Esophagus squamous epithelium (tissue), 5 donors: ENCODE measurements at places on chromosomes 7 and 10. TPM values are rescaled to one million over a fixed set of nuclear protein-coding genes. Genes with fewer than 3 reads are reported as not detected.

- no peak overlapping the region for H3K4me3 ChIP-seq
- no peaks in the 10 kb centered on the region for H3K4me1 ChIP-seq
- no peak overlapping the region for H3K27ac ChIP-seq
- no peaks in the 10 kb centered on the region for H3K36me3 ChIP-seq
Measured at GRCh38 chr10:18501198-18501597, 150.2 kb downstream of the NSUN6 start.

Gene NPM3
- 64.8 TPM for total RNA-seq

DNA sequence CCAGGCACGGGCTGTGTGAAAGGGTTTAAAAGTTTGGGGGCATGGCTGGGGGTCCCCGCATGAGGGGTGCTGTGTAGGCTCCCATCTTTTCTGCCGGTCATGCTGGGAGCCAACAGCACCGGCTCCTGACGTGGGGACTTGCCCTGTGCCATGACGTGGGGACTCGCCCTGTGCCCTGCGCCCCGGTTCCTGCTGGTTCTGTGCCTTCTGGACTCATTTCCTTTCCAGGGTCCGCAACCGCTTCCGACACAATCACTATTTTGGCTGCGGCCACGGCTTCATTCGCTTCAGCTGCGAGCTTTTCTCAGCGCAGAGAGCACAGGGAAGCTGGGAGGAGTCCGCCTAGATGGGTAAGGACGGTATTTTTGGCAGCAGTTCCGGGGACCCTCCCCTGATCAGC is 7.6 kb upstream of the GIMAP8 start:
- H3K27ac ChIP-seq, result no peak overlapping the region
- H3K27me3 ChIP-seq, result no peaks in the 10 kb centered on the region
- H3K36me3 ChIP-seq, result no peaks in the 10 kb centered on the region
- H3K4me1 ChIP-seq, result no peaks in the 10 kb centered on the region
- DNase-seq, result no peak

GRCh38 chr7:15686295-15686956 is at the start of gene MEOX2:
TSS of gene MEOX2 (minus strand) at chr7:15686683. CDS start at chr7:15686402, 281 bp downstream.
- H3K27me3 ChIP-seq, result peaks cover 52% of the 10 kb centered on the region
- peak within 1 kb of the TSS; percentile 52 for H3K4me3 ChIP-seq
- no peak for DNase-seq
- H3K36me3 ChIP-seq, result no peaks in the 10 kb centered on the region

Gene KIN
- 5.3 TPM for total RNA-seq

DNA sequence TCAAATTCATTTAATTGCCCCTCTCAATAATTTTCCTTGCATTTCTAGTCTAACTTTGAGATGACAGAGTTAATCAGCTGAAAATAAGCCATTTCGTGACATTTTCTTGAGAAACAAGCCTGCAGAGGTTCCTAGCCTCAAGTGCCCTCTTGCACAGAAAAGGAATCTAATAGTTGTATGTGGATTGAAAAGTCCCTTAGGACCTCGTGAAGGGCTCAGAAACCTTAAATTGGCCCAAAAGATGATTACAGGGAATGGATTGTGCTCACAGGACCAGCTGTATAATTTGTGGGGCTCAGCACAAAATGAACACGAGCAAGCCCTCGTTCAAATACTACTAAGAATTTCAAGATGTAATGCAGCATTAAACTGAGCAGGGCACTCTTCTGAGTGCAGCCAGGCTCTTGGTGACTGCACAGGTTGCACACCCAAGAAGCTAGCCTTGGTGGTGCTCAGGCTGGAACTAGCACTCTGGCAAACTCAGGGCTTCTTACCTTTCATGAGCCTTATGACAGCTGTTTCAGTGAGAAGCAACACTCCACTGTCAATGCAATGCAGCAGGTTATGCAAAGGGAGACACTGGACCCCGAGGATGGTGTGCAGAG is 102.2 kb downstream of the GSAP start:
- no peaks in the 10 kb centered on the region for H3K36me3 ChIP-seq
- H3K27ac ChIP-seq, result no peak overlapping the region
- H3K27me3 ChIP-seq, result no peaks in the 10 kb centered on the region
- peaks cover 68% of the 10 kb centered on the region for H3K4me1 ChIP-seq

GRCh38 chr7:45434167-45434784 is 139.9 kb upstream of the ADCY1 start:
- no peak overlapping the region for H3K27ac ChIP-seq
- H3K4me1 ChIP-seq, result no peaks in the 10 kb centered on the region
- no peaks in the 10 kb centered on the region for H3K36me3 ChIP-seq
- H3K27me3 ChIP-seq, result no peaks in the 10 kb centered on the region

- no peak for DNase-seq
- no peak overlapping the region for H3K27ac ChIP-seq
- H3K36me3 ChIP-seq, result no peaks in the 10 kb centered on the region
- H3K27me3 ChIP-seq, result no peaks in the 10 kb centered on the region
Measured at GRCh38 chr7:138440460-138440859, 19.6 kb upstream of the TRIM24 start.

DNA sequence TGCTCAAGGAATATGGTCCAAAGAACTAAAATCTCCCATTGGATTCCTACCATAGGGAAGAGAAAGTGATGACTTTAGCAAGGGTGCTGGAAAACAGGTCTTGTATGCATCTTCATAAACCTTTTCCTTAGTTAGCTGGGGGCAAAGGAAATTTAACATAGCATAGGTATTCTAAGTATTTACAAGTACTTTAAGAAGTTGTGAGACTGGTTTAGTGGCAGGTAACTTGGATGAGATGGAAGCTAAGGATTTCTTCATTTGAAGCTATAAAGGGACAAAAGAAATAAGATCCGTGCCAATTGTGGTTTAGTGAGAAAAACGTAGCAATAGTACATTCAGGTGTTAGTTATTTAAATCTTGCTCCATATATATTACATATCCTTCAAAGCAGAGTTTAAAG is 183.4 kb upstream of the TCF7L2 start:
- H3K27ac ChIP-seq, result no peak overlapping the region
- H3K27me3 ChIP-seq, result no peaks in the 10 kb centered on the region
- peaks cover 5% of the 10 kb centered on the region for H3K4me1 ChIP-seq
- no peak overlapping the region for H3K4me3 ChIP-seq
- no peaks in the 10 kb centered on the region for H3K36me3 ChIP-seq

DNA sequence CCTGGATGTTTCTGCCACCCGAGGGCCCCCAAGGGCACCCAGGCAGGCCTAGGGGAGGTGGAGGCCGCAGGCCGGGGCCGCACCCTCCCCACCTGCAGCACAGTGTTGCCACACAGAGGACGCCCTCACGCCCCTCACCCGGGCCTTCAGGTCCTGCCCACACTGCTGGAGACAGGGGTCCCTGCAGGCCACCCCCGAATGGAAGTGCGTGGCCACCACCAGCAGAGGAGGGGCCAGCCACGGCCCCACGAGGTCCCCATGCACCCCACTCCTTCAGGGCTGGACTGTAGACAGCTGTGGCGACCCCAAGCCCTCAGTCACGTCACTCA is 35.4 kb downstream of the ADAP1 start:
- no peaks in the 10 kb centered on the region for H3K27me3 ChIP-seq
- peaks cover 5% of the 10 kb centered on the region for H3K36me3 ChIP-seq
- peaks cover 13% of the 10 kb centered on the region for H3K4me1 ChIP-seq

Gene FAM237B
- total RNA-seq, result not detected

Gene RBP3
- not detected for total RNA-seq

- no peaks in the 10 kb centered on the region for H3K36me3 ChIP-seq
- no peak for DNase-seq
- peaks cover 25% of the 10 kb centered on the region for H3K4me1 ChIP-seq
Measured at GRCh38 chr7:135759532-135759931, 10.9 kb upstream of the FAM180A start.

DNA sequence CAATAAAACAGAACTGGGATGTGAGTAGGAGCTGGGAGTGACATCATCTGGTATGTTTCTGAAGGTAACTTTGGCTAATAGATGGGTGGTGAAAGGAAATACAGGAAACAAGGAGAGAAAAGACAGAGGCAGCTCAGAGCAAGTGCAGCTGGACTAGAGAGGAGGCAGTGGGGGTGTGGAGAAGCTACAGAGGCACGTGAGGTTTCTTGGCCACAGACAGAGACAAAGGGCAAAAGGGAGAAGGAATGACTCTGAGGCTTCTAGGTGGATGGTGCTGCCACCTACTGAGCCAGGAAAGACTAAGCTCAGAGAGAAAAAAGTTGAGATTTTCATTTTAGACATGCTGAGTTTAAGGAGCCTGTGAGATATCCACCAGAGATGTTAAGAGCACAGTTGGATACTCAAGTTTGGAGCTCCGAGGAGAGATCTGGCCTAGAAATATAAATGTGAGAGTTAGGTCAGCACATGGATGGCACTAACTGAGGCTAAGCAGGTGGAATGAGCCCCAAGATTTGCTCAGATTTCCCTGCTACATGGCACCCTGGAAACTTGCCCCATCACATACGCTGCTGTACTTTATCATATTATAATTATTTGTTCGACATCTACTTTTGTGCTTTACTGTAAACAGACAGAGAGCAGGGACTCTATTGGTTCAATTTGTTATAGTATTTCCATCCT is 293.0 kb upstream of the IMMP2L start:
- H3K4me1 ChIP-seq, result no peaks in the 10 kb centered on the region
- DNase-seq, result no peak
- no peak overlapping the region for H3K27ac ChIP-seq

DNA sequence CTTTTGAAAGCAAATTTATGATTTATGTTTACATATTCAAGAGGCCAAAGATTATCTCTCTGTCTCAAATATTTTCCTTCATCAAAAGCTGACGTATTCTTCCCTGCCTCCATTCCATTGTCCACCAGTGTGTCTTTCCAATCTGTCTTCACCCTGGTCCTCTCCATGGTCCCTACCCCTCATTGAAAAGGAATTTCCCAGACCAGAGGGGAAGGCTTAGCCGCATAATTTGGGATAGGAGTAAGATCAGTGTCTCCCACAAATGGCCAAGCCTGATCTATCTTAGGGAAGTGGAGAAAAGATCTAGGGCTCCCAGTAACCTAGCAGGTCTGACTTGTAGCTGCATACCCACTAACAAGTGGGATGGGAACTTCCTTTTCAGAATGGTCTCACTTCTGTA is 46.3 kb upstream of the ZNF800 start:
- no peaks in the 10 kb centered on the region for H3K27me3 ChIP-seq
- H3K27ac ChIP-seq, result no peak overlapping the region
- H3K4me3 ChIP-seq, result no peak overlapping the region
- DNase-seq, result no peak

Gene CASD1
- 2.3 TPM for total RNA-seq

- DNase-seq, result no peak
- H3K27ac ChIP-seq, result no peak overlapping the region
- no peak overlapping the region for H3K4me3 ChIP-seq
- no peaks in the 10 kb centered on the region for H3K4me1 ChIP-seq
- no peaks in the 10 kb centered on the region for H3K36me3 ChIP-seq
- H3K27me3 ChIP-seq, result no peaks in the 10 kb centered on the region
Measured at GRCh38 chr7:147571436-147572185, 1019.0 kb upstream of the C7orf33 start.

DNA sequence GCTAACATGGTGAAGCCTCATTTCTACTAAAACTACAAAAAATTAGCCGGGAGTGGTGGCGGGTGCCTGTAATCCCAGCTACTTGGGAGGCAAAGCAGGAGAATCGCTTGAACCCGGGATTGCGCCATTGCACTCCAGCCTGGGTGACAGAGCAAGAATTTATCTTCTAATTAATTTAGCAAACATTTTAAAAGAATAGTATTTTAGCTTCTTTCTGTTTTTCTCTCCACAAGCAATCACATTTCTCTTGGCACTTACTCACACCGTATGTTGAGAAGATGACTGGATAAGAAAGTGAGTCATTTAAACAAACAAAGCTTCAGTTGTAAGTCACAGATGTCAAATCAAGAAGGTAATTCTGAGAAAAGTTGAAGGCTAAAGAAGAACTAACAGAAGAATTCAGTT is 264.0 kb downstream of the ARL4A start:
- H3K4me3 ChIP-seq, result no peak overlapping the region
- H3K36me3 ChIP-seq, result no peaks in the 10 kb centered on the region
- H3K27ac ChIP-seq, result no peak overlapping the region
- no peaks in the 10 kb centered on the region for H3K27me3 ChIP-seq
- no peaks in the 10 kb centered on the region for H3K4me1 ChIP-seq
